CD4-positive, alpha-beta T cell treated with Interleukin-1 beta for 1 hour (primary cell): ENCODE measurements at places on chromosomes 5 and 9.

DNA sequence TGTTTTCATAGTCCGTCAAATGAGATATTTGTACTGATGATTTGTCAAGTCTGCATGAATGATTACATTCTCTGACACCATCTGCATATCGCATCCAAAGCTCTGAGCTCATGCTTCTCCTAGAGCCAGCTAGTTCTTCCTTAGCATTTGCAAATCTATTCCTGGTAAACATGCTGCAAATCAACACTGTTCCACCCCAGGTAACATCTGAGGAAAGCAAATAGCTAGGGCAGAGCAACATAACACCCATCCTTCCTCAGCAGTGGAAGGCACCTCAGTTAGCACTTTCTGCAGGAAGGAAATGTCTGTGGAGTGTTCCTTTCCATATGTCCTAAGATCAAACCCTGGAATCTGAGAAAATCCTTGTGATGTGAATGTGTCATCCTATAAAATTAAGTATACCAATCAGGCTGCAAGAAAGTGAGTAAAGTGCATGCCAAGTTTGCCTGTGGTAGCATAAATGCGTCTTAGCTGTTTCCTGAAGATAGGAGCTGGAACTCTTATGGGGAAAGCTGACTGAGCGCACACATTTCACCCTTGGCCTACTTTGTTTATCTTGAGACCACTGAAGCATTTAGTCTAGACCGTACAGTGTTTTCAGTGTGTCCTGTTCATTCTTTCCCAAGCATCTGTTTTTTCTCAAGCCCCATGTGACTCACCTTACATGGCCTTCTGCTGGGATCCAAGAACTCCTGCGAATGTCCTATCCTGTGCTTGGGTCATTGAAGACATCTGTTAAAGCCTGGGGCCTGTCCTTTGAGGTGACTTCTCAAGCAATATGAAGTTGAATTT, 50.9 kb upstream of the STARD4 start:
- no peak for DNase-seq

DNA sequence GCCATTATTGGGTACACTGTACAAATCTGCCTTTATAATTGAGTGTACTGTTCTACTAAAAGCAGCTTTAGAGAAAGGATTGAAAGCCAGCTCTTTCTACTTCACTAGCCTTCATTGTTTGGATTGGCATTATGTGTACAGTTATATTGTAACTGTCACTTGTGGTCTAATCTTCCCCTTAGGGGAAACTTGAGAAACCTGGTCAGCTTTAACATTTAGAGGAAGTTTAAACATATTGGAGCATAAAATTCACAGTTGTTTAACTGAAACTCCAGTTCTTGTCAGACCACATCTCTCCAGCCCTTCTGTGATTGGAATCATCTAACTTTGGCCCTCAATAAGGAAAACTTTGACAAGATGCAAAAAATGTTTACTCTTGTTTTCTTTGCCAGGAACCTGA, 24.6 kb downstream of the PIK3R1 start:
- DNase-seq: no peak

- no peak for DNase-seq
Observed at GRCh38 chr5:97119007-97119390, 23.4 kb downstream of the LIX1 start.

DNA sequence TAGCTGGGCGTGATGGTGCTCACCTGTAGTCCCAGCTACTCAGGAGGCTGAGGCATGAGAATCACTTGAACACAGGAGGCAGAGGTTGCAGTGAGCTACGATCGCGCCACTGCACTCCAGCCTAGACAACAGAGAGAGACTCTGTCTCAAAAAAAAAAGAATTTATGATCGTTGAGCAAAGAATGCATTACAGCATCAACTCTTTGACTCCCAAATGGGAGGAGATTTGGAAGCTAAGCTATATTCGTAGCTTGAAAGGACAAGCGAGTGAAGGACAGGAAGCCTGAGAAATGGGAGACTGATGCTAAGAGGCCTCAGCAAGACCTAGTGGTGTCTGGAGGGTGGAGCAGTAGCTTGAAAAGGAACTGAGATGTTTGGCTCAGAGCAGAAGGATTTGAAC, 10.3 kb upstream of the CCIN start:
- DNase-seq: no peak

- DNase-seq: no peak
Observed at GRCh38 chr5:169168280-169168679, 132.7 kb downstream of the SLIT3 start.

DNA sequence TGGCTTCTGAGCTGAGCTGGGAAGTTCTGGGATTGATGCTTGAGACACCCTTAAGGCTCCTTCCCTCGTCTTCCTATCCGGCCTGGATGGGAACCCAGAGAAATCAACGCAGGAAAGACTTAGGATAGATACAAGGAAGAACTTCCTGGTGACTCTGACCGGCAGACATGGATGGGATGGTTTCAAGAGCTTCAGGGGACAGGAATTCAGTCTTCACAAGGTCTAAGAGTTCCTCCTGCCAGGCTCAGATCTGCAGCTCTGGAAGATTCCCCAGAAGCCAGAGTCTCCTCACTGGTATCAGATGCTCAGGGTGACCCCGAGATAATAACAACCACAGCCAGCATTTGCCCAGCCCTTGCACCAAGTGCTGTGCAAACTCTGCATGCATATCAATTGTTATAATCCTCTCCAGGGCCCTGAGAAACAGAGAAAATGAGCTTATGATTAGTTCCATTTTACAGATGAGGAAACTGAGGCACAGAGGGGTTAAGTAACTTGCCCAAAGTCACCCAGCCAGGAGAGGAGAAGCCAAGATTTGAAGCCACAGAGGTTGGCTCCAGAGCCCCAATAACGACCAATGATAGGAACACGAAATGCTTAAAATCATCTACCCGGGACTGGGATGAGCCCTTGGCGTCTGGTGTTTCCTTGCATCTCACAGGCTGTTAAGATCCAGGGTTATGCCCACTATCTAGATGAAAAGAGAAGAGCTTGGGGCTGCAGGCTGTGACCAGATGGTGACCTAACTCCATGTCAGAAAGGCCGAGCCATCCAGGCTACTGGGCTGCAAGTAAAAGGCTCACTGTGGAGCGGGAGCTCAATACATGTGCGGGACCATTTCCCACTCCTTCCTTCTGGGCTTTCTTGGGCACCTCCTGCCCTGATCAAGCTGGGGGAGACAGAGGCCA, 119.8 kb downstream of the C9orf50 start:
- DNase-seq: no peak

DNA sequence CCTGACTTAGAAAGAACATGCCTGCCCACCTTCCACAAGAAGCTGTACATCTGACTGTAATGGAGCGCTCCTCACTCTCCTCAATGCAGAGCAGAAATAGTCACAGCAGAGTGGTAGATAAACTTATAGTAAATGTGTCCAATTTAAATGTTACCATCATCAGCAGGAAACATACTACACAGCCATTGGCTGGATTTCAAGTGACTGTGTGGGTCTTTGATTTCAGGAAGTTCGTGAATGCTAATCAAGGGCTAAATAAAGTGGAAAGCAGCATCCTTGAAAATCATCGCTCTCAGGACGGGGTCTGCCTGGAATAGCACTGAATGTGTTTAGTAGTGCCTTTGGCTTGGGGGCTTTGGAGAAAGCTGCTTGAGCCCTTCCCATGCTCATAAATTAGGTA, 32.4 kb upstream of the CRHBP start:
- no peak for DNase-seq
